ENCODE measurements at places on chromosomes 16 and 17.

GRCh38 chr17:8872036-8872704 lies 4.7 kb upstream of the PIK3R6 start:
- DNase-seq, result no peak

DNA sequence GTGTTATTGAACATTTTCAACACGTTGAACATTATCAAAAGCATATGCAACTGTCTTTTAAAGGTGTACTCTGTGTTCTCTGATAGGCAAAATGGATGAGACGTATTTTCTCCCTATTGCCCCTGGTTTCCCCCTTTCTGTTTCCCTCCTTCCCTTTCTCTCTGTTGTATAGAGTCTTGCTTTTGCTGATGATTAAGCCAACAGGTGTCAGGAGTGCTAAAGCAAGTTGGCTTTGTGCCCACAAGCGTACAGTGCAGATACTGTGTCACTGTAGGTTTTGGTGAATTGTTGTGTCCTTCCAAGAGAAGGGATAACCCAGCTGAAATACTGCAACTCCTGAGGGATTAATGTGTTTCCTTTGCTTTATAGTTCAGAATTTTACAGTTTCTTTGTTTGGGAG lies 74.4 kb downstream of the COX10 start:
- DNase-seq, result peak; percentile 17

DNA sequence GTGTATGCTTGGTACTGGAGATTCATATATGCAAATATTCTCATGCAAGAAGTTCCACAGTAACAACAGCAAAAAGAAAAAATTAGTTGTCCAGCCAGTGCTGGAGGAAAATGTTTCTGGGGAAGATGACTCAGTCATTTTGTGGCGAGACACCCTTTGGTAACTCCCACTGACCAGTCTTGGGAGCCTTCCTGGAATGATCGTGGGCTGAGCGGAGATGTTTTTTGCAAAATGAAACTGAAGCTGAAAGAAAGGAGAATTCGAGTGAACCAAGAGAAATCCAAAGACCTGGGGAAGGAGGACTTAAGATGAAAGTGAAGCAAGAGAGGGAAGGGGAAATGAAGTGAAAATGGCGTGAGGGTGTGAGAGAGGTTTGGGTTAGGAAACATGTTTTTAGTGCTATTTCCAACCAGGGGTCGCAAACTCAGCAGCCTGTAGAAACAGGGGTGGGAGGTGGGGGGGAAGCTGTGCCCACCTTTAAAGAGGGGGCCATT lies 5.2 kb downstream of the ITPRIPL2 start:
- peak; percentile 93 for DNase-seq

DNA sequence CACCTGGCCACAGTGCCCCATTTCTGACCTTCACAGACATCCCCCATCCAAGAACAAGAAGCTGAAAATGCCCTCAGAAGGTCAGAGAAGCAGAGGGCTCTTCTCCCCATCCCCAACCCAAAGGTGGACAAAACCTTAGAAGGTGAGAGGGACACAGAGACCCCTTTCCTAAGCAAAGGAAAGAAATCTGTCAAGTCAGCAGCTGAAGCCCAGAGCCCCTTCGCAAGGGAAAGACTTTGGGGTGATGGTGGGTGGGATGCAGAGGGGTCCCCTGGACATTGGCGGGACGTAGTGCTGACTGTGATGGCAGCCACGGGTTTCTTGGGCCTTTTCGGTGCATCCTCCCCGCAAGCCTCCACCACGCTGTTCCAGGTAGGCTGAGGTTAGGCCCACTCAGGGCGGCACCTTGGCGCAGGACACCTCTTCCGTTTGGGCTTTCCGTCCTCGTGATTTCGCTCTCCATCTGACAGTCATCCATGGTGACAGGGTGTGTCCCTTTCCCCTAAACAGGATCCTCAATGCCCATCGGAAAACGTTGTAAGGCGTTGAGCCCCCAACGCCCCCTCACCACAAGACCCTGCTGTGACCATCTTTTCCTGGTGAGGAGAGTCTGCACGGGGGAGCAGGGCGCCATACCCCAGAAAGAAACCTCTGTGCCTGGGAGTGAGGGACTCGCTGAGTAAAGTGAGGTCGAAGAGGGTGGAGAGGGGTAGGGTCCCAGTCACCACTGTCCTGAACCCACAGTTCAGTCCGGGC lies 10.7 kb upstream of the GSDMA start:
- no peak for DNase-seq

DNA sequence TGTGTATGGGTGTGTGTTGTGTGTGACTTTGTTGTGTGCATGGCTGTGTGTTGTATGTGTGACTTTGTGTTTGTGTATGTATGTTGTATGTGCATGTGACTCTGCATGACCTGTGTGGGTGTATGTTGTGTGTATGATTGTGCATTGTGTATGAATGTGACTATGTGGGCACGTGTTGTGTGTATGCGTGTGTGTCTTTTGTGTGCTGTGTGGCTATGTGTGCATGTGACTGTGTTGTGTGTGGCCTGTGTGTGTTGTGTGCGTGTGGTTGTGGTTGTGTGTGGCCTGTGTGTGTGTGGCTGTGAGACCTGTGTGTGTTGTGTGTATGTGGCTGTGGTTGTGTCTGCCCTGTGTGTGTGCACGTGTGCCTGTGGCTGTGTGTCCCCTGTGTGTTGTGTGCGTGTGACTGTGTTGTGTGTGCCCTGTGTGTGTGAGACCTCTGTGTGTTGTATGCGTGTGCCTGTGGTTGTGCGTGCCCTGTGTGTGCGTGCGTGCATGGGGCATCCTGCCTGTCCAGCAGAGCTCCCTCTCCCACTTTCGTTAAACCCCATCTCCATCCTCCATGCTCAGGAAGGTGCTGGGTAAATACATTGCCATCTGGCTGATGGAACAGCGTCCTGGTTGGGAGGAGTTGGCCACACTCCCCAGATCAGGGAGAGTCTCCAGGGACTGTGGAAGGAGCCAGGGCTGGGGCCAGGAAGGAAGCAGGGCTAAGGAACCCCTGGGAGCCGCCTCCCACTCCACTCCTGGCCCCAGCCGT lies 90.1 kb upstream of the GSE1 start:
- peak; percentile 14 for DNase-seq

DNA sequence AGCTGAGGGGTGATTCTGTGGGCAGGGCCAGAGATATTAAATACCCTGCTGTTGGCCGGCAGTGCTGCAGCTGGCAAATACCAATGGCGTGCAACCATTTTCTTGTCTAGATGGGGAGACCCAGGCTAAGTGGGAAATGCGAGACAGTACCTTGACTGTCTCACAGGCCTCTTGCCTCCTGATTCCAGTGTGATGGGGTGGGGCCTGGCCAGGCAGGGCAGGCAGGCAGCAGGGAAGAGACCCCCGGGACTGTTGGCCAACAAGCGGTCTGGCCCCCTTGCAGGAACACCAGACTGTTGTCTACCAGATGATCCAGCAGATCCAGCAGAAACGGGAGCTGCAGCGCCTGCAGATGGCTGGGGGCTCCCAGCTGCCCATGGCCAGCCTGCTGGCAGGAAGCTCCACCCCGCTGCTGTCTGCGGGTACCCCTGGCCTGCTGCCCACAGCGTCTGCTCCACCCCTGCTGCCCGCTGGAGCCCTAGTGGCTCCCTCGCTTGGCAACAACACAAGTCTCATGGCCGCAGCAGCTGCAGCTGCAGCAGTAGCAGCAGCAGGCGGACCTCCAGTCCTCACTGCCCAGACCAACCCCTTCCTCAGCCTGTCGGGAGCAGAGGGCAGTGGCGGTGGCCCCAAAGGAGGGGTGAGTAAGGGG lies 5.7 kb upstream of the CISD3 start:
- no peak for DNase-seq

DNA sequence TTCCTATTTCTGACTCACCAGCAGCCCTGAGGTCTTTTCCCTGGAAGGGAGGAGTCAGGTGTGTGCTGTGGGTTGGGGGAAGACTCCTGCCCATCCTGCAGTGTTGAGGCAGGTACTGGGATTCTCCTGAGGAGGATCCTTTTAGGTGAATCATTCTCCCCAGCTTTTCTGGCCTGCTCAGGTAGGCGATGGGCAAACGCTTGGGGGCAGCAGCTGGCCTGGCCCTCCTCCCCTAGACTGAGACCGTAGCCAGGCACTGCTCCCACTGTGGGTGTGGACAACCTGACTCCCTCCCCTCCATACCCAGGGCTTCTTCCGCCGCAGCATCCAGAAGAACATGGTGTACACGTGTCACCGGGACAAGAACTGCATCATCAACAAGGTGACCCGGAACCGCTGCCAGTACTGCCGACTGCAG lies 15.1 kb downstream of the GJD3 start:
- DNase-seq, result no peak

DNA sequence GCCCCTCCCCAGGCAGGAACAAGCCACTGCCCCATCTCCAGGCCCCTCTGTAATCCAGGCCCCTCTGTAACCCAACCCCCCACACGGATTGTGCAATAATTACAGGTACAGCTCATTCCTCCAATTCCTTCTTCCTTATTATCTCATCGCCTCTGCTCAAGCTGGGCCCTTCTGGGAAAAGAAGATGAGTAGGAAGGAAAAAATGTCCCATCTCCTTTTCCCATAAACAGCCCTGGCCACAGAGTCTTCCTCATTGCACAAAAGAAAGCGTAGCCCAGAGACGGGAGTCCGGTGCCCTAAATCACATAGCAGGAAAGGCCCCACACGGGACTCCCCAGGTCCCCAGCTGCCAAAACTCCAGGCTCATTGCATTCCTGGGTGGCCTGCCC lies 3.6 kb upstream of the LITAFD start:
- DNase-seq, result peak; percentile 65

DNA sequence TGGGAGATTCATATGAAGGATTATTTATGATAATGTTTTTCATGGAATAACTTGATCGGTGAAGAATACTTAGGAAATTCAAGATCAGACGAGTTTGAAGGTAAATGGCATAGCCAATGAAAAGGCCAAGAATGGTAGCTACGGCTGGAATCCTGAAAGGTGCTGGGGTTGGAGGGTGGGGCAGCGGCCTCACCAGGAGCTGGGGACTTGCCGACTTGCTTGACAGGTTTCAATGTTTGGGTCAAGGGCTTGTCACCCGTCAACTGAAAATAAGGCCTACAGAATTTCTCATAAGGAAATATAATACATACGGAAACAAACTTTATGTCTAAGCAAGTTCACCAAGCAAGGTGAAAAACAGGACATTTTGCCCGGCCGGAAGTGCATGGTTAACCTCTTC lies 9.9 kb downstream of the CRYM start:
- no peak for DNase-seq

GRCh38 chr17:3889325-3890012 lies 3.4 kb downstream of the CAMKK1 start:
- DNase-seq, result no peak

- DNase-seq, result peak; percentile 60
Observed at GRCh38 chr17:50834429-50835300, 721 bp upstream of the WFIKKN2 start.

DNA sequence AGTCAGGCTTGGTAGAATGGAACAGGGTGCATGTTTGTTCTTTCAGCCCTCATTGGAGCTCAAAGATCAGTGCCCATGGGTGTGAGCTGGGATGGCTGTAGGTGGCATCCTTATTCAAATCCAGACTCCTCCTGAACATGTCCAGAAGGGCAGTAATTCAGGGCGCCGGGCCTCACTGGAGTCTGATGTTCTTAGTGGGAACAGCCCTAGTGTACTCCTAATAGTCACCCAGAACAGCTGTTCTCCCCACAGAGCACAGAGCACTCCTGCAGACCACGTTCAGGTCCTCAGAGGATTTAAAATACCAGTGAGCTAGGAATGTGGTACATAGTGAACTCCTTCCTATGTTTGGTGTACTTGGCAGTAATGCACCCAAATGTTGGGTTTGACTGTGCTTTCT lies 96.2 kb downstream of the BANP start:
- no peak for DNase-seq

GRCh38 chr17:27995554-27995953 lies 46.9 kb upstream of the NLK start:
- DNase-seq, result no peak

GRCh38 chr16:75203096-75203495 lies 3.9 kb downstream of the CTRB2 start:
- DNase-seq, result no peak

GRCh38 chr17:44039829-44040635 lies 25.3 kb upstream of the TMEM101 start:
- DNase-seq, result peak; percentile 77

DNA sequence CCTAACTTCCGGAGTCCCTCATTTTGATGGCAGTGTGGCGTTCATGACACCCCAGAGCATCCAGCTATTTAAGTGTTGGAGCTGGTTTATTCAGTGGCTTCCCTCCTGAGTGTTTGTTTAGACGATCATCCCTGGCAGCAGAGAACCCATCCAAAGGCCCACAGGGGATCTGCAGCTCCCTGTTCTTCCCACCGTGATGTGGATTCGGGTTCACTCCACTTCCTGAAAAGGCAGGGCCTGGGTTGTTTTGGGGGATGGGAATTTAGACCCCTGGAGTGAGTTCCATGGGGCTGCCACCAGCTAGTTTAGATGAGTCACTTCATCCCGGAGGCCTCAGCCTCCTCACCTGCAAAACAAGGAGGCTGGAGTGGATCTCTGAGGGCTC lies 2.3 kb downstream of the KSR1 start:
- no peak for DNase-seq

GRCh38 chr16:576823-577201 lies 7.0 kb downstream of the PIGQ start:
- no peak for DNase-seq

GRCh38 chr16:11907160-11907970 lies 8.4 kb downstream of the GSPT1 start:
- no peak for DNase-seq

DNA sequence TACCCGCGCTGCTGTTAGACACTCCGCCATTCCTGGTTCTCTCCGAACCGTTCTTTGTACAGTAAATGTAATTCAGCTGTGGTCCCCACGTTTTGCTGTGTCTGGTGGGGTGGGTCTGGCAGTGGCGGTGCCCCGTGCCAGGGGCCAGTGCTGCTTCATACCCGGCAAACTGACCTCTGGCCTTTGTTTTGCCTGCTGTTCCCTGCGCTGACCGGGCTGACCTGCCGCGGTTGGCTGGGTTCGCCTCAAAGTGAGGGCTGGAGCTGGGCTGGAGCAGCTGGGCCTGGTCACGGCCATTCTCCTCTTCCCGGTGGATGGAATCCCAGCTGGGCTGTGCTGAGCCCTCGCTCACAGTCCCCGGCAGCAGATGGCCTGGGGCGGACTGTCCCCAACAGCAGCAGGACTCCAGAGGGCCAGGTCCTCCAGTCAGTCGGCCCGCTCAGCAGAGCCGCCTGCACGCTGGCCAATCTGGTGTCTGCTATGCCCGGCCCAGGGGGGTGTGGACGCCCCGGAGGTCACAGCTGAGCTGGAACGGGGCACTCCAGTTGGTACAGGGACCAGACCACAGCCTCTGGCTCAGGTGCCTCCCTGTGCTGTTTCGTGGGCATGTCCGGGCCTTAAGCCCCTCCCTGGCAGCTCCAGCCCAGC lies 1.5 kb upstream of the WFIKKN1 start:
- no peak for DNase-seq

DNA sequence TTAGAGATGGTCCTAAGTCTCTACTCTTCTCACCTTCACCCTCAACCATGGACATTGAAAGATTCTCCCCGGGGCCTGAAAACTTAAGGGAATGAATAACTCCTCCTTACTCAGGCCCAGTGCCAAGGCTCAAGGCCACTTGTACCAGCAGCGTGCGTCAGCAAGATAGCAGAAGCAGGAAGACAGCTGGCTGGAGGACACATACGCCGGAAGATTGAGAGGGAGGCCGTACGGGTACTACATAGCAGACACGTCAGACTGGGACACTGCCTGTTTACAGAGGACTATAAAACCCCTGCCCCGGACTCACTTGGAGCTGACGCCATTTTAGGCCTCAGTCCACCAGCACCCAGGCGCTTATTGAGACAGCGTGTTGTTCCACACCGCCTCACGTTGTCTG lies 75.8 kb upstream of the MED13 start:
- DNase-seq, result no peak

GRCh38 chr17:62757500-62757951 lies 50.6 kb downstream of the MARCHF10 start:
- peak; percentile 91 for DNase-seq

GRCh38 chr16:79170555-79171246 lies 429.8 kb downstream of the MAF start:
- DNase-seq, result peak; percentile 7

All from astrocyte (in vitro differentiated cells and primary cell).